ENCODE measurements at places on chromosomes 7 and 10. TPM values are rescaled to one million over a fixed set of nuclear protein-coding genes. Genes with fewer than 3 reads are reported as not detected.

Gene NEUROD6
- total RNA-seq, result not detected

Gene UPK3BL2
- 3.6 TPM for total RNA-seq

Gene DPY19L1
- 12.1 TPM for total RNA-seq

DNA sequence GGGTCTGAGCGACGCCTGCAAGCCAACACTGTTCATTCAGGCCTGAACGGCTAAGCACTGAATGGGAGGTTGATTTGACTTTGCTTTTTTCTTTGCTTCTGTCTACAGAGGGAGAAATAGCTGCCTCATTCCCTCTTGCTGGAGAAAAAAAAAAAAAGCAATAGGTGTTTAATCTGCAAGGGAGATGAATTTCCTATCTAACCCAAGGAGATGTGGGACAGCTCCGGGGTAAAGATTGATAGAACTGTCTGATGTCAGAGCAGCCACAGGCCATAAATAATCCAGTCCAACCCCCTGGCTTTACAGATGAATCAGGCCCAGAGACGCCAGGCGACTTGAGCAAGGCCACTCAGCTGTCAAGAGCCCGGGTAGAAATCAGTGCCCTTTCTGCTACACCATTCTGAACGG is 168.0 kb downstream of the ARHGAP12 start:
- peaks cover 45% of the 10 kb centered on the region for H3K4me1 ChIP-seq
- no peak for DNase-seq
- H3K27me3 ChIP-seq, result no peaks in the 10 kb centered on the region
- peak overlapping the region; percentile 95 for H3K27ac ChIP-seq

DNA sequence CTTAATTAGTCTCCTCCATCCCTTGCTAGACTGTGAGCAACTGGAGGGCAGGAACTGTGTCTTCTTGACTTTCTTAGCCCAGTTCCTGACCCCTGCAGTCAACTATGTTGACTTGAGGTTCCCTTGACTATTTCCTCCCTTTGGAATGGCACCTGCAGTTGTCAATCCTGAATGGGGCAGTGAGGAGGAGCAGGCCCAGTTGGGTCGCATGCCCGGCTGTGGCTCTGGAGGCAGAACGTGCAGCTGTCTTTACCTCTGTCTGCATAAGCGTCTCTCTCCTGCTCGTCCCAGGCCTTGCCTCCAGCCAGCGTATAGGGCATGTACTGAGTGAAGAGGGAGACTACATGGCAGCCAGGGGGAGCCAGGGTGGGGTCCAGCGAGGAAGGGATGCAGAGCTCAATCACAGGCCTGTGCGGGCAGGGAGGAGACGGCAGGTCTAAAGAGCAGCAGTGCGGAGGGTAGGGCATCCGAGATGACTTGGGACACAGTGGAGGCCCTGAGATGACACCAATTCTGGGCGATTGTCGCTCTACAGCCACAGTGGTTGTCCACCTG is 26.8 kb downstream of the PYROXD2 start:
- H3K27ac ChIP-seq, result no peak overlapping the region
- H3K36me3 ChIP-seq, result peaks cover 38% of the 10 kb centered on the region
- H3K27me3 ChIP-seq, result no peaks in the 10 kb centered on the region
- no peaks in the 10 kb centered on the region for H3K4me1 ChIP-seq
- no peak overlapping the region for H3K4me3 ChIP-seq

- H3K27ac ChIP-seq, result peak overlapping the region; percentile 86
- no peaks in the 10 kb centered on the region for H3K27me3 ChIP-seq
- H3K4me3 ChIP-seq, result peak overlapping the region; percentile 85
- peaks cover 8% of the 10 kb centered on the region for H3K4me1 ChIP-seq
- DNase-seq, result peak; percentile 85
Measured at GRCh38 chr7:87218796-87219544, 562 bp downstream of the TMEM243 start.

Data from sigmoid colon (tissue), 7 donors.